ENCODE measurements at places on chromosomes 16 and 17.
A peak's percentile ranks its signal among the peaks of the same experiment; 100 is the strongest.

GRCh38 chr16:57132470-57132869 is 40.1 kb downstream of the CPNE2 start:
- no peak for DNase-seq

DNA sequence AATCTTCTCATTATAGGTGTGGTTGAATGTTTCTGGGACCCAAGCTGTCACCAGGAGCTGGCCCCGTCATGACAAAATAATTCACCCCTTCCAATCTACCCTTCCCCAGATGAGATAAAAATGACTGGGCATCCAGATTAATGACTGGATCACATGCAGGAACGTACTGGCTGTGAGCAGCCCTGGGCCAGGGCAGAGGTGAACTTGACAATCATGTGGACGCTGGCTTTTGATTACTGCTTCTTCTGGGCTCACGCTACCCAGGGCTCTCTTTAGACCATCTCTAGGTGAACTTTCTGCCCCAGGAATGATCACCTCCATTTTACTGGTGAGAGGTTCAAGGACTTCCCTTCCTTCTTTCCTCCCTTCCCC is 18.3 kb downstream of the CBX4 start:
- no peak for DNase-seq

GRCh38 chr16:8966817-8967131 is 3.1 kb upstream of the USP7 start:
- no peak for DNase-seq

DNA sequence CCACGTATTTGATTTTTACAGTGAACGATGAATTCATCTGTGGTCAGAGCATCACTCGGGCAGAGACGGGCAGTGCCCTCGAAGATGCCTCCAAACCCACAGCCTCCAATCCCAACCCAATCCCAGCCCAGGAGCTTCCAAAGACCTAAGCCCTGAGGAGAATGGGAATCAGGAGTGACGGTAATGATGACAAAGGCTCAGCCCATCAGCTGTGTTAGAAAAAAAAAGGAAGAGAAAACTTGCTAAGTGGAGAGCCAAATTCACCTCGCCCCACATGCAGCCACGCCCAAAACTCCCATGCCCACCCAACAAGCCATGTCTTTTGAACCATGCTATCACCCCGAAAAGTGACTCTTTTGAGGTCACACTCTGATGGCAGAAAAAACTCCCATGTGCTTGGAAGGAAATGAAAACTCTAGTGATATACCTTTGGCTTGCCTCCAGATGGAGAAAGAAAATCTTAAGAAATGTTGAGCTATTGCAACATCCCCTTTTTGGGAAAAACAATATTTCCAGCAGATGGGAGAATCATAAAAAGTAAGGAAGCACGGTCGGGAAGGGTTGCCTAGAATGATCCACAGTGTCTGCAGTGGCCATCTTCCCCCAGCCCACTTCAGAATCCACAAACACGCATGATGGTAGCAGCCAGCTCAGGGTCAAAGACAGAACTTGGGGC is 37.7 kb downstream of the XYLT1 start:
- no peak for DNase-seq

GRCh38 chr17:18176176-18176575 is 7.5 kb upstream of the ALKBH5 start:
- no peak for DNase-seq

DNA sequence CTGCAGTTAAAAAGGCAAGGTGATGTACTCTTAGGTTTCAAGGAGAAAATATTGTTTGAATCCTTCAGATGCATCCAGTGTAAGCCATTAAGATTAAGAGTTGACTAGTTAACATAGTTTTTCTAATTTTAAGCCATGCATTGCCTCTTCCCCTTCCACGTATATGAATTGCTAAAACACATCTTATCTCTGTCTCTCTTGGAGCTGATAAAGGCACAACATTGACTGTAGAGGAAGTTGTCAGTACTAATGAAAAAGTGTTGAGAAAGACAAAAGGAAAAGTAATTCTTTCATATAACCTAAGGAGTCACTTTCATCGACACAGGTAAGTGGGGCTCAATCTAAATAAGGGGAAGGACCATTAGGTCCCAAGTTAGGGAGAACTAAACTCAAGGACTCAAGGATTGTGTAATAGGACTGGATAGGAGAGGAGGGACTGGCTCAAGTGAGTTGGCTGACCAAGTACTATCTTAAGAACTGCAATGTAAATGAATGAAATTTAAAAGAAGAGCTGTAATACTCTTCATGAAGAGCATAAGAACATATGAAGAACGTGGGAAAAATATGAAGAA is 55.6 kb downstream of the GRB7 start:
- DNase-seq: no peak

GRCh38 chr16:78235168-78235800 is 135.8 kb downstream of the WWOX start:
- peak; percentile 68 for DNase-seq

DNA sequence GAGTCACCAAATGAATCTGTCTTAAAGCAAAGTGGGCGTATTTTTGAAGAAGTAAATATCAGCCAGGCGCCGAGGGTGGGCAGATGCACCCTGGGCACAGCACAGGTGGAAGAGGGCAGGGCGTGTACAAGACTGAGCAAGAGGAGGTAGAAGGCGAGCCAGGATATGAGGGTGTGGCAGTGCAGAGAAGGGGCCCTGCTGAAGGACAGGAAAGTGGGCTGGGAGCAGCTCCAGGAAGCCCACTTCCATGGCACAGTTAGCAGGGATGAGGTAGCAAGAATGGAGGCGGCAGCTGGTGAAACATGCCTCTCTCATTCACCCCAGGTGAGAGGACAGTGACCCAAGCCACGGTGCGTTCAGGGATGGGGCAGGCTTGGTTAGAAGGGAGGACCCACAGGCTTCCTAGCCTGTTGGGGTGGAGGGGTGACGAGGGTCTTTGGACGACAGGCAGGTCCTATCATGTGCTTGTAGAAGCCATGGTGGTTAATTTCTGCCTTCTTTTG is 149.3 kb downstream of the CLEC16A start:
- DNase-seq: no peak

GRCh38 chr17:57890857-57891232 is 41.0 kb upstream of the MRPS23 start:
- DNase-seq: no peak

DNA sequence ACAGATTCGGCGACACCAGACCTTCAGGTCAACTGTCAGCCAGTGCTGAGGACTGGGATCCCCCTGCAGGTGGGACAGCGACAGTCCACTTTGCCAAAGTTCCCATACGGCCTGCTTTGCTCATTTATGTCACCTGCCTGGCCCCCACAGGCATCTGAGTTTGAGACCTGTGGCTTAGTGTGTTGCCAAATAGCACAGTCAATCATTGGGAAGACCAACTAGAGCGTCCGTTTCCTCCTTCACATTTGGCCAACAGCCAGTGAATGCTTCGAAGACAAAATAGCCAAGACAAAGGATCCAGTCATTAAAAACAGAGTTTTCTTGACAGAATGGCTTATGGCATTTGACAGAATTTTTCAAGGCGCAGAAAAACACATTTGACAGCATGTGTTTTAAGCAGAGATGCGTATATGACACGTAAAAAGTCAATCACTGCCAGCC is 113.8 kb downstream of the ABCC12 start:
- peak; percentile 23 for DNase-seq

GRCh38 chr16:81004646-81005353 is 1.9 kb downstream of the CMC2 start:
- peak; percentile 67 for DNase-seq

GRCh38 chr17:27236717-27237315 is 57.1 kb upstream of the WSB1 start:
- DNase-seq: peak; percentile 67

GRCh38 chr17:50687200-50688066 is 20.3 kb downstream of the ANKRD40 start:
- DNase-seq: no peak

DNA sequence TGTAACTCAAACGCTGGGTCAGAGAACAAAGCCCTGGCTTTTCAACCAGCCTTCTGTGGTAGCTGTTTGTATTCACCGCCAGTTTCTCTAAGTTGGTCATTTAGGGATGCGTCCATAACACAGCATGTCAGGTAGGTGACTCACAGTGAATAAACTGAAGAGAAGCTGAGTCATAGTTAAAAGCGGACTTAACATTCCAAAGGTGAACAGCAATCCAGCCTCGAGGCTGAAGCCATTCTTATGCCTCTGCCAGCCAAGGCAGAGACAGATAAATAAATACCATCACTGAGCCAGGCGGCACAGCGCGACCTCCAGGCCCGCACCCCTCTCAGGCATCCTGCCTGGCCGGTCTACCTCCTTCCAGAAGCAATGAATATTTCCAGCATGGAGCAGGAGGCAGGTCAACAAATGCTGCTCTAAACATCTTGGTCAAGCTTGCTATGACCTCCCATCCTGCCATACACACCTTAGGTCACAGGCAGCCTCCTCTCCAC is 12.4 kb upstream of the CACNG4 start:
- DNase-seq: peak; percentile 96

DNA sequence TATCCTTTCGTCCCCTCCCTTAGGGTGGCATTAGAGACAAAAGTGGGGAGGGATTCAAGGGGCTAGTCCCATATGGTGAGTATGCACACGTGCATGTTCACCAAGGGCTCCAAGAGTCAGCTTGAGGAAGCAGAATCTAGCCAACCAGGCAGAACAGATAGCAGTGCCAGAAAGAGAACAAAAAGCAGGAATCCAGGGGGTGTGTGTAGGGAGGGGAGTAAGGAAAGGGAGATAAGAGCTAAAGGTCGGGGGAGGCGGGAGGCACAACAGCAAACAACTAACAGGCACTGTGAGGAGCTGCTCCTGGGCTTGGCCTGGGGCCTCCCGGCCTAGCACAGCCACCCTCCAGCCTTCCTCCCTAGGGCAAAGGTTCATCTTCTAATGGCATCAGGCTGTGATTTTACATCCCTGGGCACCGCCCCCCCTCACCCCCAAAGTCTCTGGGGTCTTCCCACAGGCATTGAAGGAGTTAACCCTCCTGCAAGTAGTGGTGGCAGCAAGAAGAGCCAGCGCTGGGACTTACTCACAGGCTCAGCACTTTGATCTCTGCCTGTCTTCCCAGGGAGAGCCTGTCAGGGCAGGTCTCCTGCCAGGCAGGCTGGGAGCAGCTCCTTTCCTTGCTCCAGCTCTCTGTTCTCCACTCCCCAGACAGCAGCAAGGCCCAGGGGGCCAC is 12.4 kb upstream of the SUPT4H1 start:
- no peak for DNase-seq

DNA sequence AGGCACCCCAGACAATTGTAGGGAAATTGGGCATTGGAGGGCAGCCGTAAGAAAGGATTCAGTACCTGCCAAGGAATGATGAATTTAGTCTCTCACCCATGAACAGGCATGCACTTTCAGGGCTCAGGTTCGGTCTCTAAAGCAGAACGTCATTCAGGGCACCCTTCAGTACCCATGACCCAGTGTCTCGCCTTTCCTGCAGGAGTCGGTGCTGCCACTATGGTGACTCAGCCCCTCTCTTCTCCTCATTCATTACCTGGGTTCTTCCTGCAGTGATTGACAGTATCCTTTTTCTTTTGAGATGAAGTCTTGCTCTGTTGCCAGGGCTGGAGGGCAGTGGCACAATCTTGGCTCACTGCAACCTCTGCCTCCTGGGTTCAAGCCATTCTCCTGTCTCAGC is 8.4 kb downstream of the SOST start:
- DNase-seq: peak; percentile 59

GRCh38 chr16:15682105-15682570 is 32.1 kb downstream of the NDE1 start:
- DNase-seq: peak; percentile 68

DNA sequence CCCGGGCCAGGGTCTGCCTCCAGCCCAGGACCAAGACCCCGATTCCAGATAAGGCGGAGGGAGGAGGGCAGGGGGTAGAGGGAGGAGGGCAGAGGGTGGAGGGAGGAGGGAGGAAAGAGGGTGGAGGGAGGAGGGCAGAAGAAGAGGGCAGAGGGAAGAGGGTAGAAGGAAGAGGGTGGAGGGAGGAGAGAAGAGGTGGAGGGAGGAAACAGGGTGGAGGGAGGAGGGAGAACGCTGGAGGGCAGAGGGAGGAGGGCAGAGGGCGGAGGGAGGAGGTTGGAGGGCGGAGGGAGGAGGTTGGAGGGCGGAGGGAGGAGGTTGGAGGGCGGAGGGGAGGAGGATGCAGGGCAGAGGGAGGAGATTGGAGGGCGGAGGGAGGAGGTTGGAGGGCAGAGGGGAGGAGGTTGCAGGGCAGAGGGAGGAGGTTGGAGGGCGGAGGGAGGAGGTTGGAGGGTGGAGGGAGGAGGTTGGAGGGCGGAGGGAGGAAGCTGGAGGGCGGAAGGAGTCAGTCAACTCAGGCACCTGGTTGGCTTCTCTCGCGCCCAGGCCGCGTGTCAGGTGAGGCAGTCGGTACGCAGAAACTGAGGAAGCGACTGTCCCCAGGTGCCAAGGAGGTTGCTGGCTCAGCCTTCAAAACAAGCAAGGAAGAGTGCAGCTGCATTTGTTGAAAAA is 65.2 kb downstream of the KLHDC4 start:
- no peak for DNase-seq

- DNase-seq: peak; percentile 89
Measured at GRCh38 chr16:88387941-88388627, 5.3 kb downstream of the ZNF469 start.

Measured in kidney tubule cell (primary cell).